ENCODE measurements at places on chromosomes 2 and 18.

GRCh38 chr2:8966123-8966908 is 37.2 kb downstream of the MBOAT2 start:
- DNase-seq, result no peak

DNA sequence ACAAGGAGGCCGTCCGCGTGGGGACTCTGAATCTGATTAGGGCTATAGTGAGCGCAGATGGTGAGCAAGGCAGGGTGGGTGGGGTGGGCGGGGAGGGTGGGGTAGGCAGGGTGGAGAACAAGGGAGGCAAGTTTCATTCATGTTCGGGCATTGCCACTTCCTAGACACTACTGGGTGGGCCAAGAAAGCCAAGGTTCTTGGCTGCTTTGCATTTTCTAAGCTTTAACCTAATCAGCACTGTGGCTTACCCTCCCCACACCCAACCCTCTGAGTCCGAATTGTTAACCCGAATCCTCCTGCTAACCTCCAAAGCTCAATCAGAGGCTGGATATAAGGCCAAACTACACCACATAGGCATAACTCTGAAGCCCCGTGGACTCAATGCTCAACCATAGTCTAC is 18.1 kb downstream of the MROH2A start:
- no peak for DNase-seq

DNA sequence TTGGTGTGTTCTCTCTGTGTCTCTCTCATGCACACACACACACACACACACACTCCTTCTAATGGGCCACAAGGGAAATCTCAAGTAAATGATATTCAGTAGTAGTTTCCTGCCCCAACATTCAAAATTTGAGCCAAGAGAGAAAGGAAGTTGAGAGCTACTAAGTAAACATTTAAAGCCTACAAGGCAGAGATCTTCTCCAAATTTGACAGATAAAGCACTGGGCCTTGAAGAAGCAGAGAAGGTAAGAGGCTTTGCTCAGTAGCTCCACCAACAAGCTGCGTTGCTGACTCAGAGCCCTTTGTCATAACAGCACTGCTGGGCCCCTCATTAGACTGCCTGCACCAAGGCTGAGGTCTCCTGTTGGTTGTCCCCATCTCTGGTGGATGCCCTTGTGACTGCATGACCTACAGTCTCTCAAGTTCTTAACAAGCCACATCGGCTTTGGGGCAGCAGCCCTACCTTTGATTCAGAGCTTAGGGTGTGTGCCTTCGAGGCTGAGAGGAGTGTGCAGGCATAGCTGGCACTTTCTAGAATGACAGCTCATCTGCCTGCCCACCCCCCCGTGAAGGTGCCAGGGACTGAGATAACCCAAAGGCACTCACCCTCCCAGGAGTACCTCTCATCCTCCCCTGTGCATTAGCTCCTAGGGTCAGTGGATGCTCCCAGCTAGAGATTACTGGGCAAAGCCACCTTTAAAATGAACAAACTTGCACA is 32.3 kb upstream of the NEB start:
- DNase-seq, result peak; percentile 9

DNA sequence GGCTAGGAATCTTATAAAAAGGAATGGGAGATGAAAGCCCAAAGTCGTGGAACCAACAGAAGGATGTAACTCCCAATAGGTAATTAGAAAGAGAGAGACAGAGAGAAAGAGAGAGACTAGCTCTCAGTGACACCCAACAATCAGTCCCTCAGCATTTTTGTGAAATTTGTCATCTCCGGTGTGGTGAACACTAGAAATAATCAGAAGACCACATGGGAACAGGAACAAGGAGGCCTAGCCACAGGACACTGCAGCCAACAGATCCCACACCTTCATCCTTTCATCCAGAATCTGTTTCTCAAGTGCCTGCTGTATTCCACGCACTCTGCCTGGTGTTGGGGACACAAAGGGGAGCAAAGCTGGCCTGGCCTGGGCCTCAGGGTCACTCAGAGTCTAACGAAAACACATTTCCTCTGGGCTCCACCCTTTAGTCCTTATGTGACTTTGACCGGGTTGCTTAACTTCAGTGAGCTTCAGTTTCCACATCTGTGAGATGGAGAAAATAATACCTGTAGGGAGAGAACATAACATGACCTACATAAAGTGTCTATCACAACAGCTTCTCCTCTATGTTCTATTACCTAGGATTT is 53.1 kb downstream of the EHD3 start:
- no peak for DNase-seq

DNA sequence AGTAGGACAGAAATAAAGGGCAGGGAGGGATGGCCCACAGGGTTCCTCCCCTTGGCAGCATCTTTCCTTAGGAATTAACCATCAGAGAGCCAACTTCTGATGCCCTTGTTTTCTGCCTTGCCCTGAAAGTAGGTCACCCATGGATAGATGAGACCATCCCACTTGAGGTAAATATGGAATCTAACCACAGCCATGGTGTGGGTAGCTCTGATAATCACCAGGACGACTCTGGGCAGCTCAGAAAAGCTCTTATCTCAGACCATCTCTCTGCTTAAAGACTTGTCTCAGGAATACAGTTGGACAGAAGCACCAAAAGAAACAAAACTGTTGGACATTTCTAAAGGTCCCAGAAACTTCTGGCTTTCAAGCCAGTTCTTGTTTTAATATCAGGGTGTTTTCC is 101.4 kb upstream of the CELF4 start:
- no peak for DNase-seq

DNA sequence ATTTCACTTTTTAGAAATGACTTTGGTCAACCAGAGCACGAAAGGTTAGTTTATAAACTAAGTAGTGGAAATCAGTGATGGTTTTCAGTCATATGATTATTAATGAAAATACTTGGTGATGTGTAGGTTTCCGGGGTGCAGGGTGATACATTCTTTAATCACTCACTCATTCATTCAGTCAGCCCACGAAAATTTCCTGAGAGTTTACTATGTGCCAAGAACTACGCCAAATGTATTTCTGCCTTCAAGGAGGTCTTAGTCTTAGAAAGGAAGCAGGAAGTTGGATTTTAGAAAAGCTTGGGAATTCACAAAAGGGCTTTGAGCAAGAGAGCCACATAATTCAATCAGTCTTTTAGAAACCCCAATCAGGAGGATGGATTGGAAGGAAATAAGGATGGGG is 543.6 kb downstream of the PLCL1 start:
- no peak for DNase-seq

DNA sequence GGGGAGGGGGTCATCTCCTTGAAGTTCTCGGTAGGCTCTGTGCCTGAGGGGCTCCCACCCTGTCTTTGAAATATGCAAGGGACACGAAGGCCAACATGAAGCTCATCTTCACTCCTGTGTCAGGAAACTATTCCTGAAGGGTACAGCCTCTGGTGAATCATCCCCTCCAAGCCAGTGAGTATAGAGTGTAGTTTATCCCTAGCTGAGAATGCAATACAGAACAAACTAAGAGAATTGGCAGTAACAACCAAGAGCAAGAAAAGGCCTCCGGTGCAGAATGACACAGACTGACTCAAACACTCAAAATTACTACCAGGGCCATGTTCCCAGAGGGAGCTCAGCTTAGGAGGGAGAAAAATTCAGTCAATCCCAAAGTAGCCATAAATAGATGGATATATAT is 413.3 kb downstream of the BCL11A start:
- DNase-seq, result no peak

GRCh38 chr2:192465141-192465540 is 270.4 kb upstream of the TMEFF2 start:
- no peak for DNase-seq

- no peak for DNase-seq
These were observed 7.0 kb upstream of the CLIP4 start for GRCh38 chr2:29108225-29108624.

DNA sequence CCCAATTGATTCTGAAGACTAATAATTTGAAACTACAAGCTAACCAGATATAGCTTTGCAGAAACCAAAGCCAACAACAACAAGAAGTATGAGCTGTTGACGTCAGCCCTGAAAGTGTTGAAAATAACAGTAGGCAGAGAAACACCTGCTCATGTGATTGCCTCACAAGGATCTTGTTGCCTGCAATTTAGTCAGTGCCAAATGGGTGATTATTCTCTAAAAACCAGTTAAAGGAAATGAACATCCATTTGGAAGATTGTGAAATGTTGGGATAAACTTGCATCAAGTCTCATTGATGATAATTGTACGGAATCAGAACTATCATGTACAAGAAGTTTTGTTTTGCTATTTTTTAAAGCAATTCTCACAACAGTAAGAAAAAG is 2.8 kb downstream of the CYTIP start:
- DNase-seq, result no peak

DNA sequence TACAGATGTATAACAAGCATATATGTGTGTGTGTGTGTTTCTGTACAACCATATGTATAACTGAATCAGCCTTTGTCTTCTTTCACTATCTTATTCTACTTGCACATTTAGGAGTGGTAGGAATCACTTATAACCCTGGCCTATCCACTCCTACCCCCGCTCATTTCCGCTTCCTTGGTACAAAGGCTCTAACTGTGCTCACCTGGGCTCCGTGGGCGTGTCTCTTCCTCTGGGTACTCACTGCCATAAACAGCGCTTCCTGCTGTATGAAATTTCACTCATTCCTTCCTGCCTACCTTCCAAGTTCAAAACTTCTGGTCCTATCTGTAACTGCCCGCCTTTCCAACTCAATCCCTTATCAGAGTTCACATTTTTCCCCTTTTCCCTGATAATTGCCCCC is 815.5 kb downstream of the EPHA4 start:
- DNase-seq, result no peak

GRCh38 chr2:192002418-192002817 is 155.5 kb upstream of the CAVIN2 start:
- no peak for DNase-seq

- DNase-seq, result no peak
These were observed 950.6 kb downstream of the TRIB2 start for GRCh38 chr2:13667415-13667757.

GRCh38 chr2:71298914-71299313 is 32.7 kb upstream of the ZNF638 start:
- no peak for DNase-seq

- no peak for DNase-seq
These were observed 77.0 kb downstream of the PDCL3 start for GRCh38 chr2:100639588-100640390.

DNA sequence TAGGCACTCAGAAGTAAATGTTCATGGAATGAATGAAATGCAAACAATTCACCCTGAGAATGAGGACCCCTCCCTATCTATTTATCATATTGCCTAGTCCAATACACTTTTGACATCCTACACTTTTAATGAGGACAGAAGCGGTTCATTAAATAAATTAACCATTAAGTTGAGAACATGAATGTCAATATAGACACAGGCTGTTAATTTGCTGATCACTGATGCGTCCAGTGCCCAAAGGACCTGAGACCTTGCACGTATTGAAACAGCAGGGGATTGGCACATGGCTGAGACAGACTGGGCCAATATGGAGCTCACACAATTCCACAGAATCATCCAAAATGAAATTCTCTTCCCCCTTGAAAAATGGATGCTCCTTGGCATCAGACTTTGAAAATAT is 430.0 kb downstream of the SLC4A3 start:
- DNase-seq, result no peak

DNA sequence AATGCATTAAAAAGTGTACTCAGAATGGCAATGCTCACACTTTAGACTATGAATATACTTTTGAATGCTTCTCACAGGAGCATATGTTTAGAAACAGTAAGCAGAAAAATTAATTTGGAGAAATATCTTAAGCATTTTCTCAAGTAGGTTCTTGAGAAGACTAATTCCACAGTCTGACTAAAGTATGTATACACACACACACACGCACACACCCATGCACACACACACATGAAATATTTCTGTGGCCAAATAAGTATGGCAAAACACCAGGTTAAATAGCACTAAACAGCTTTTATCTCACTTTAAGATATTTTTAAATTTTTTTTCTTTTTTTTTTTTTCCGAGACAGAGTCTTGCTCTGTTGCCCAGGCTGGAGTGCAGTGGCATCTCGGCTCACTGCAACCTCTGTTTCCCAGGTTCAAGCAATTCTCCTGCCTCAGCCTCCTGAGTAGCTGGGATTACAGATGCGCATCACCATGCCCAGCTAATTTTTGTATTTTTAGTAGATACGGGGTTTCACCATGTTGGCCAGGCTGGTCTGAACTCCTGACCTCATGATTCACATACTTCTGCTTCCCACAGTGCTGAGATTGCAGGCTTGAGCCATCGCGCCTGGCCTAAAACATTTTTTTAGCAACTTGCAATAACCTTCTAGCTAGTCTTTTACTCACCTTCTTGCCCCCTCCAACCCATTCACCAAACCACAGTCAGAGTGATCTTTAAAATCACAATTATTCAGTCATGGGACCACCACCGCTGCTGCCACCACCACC is 67.5 kb upstream of the SCG2 start:
- DNase-seq, result no peak

DNA sequence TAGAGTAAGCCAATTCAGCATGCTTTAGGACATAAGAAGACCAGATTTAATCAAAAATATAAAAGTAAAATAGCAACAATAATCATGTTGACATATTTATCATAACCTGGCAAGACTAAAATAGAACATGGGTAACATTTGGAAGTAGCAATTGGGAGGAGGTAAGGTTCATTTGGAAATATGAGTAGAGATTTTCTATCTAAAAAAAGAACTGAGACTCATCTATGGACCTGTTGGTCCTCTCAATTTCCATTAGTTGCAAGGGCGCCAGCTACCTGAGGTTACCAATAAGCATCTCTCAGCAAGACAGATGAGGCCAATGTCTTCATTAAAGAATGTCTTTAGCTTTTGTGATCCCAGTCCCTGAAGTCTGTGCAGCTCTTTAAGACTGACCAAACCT is 196.0 kb downstream of the IRS1 start:
- no peak for DNase-seq

- peak; percentile 68 for DNase-seq
These were observed 32.8 kb downstream of the GRHL1 start for GRCh38 chr2:9984217-9984739.

GRCh38 chr18:64110692-64111480 is 38.0 kb downstream of the LINC00305 start:
- DNase-seq, result no peak

- DNase-seq, result peak; percentile 47
These were observed 236.4 kb downstream of the HDAC4 start for GRCh38 chr2:239164335-239164871.

GRCh38 chr18:34608064-34608463 is 102.0 kb upstream of the DTNA start:
- DNase-seq, result no peak

DNA sequence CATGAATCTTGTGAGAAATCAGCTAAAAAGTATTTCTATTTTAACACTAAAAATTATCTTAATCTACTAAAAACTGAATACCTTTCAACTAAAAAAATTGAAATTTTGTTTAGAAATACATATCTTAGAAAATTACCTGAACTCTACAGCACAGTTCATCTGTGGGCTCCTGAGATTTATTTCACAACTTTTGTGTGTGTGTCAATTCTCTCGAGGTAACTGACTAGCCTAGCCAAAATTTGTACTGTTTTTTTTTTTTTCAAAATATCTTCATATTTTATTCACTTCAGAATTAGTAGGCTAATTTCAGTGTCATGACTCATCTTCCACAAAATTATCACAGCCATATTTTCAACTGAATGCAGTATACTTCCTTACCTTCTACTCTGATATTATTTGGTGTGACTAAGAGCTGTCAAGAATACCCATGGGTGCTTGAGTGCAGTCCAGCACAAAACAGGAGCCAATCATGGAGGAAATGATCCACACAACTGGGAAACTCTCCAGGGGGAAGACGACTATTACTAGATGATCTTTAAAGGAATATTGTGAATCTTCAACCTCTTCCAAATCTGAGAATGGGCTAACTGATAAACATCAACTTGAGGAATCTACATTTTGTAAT is 174.6 kb downstream of the ZNF385B start:
- no peak for DNase-seq

All from NB4 (cell line).